ENCODE measurements at places on chromosomes 2 and 18.

DNA sequence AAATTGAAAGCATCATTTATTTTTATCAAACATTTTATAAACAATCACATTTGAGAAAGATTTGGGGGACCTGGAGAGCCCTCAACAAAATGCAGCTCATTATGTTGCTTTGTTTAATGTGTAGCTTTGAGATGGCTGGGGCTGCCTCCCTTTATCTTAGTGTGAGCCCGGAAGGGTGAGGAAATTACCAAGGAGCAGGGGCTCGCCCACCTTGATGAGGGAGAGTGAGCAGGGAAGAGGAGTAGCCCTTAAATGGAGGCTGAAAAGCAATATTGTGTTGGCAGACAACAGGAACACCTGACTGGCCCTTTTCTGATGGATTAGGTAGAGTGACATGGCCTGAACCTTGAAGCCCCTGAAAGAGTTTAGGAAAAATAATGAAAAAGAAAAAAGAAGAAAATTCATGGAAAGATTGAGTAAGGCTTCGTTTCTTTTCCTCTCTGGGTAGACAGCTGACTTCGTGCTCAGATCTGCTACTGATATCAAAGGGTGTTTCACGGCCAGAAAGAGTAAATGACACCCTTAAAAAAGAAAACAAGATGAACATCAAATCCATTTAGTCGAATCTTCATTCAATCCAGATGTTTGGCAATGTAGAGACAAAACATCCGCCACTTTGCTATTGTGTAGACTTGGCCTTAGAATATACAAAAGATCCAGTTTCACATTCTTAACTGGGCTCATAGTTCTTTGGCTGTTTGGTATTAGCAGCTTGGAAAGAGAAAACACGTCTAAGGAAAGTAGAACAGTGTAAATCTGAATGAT lies 206.5 kb upstream of the TCF4 start:
- DNase-seq = no peak

GRCh38 chr18:34048423-34048822 lies 176.3 kb downstream of the NOL4 start:
- no peak for DNase-seq

DNA sequence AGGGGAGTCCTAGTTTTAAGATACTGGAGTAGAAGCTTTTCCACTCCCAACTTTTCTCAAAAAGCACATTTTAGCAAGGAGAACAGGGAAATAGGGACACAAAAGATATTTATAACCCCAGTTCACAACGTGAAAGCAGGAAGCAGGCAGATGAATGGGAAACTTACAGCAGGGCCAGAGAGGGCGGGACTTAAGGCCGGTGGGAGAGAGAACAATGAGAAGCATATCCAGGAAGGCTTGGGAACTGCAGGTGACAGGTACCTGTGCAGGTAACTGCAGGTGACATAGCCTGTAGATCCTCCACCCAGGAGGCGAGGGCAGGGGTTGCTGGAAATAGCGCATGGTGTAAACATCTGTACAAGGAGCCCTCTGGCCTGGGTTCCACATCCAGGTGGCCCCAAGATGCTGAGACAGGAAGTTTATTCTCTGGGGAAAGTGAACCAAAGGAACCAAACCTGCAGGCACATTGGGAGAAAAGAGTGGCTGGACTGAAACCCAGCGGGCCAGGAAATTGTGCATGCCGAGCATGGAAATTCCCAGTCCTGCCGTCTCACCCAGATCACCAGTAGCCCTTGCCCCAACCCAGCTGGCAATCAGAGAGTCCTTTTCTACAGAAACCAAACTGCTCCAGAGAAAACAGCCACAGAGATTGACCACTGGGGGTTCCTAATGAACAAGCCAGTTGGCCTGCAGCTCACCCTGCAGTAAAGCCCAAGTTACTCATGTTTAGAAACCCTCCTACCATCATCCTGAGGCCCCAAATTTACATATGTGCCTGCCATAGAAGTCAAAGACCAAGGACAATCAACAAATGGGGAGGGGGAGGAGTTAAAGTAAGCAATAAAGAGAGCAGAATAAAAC lies 24.3 kb upstream of the COL6A3 start:
- DNase-seq = no peak

- DNase-seq = no peak
Measured at GRCh38 chr18:36461551-36461987, 164.1 kb downstream of the FHOD3 start.

- no peak for DNase-seq
Measured at GRCh38 chr2:102253753-102254150, 57.6 kb upstream of the IL1RL1 start.

GRCh38 chr2:182242609-182243008 lies 184.2 kb downstream of the PDE1A start:
- DNase-seq = no peak

DNA sequence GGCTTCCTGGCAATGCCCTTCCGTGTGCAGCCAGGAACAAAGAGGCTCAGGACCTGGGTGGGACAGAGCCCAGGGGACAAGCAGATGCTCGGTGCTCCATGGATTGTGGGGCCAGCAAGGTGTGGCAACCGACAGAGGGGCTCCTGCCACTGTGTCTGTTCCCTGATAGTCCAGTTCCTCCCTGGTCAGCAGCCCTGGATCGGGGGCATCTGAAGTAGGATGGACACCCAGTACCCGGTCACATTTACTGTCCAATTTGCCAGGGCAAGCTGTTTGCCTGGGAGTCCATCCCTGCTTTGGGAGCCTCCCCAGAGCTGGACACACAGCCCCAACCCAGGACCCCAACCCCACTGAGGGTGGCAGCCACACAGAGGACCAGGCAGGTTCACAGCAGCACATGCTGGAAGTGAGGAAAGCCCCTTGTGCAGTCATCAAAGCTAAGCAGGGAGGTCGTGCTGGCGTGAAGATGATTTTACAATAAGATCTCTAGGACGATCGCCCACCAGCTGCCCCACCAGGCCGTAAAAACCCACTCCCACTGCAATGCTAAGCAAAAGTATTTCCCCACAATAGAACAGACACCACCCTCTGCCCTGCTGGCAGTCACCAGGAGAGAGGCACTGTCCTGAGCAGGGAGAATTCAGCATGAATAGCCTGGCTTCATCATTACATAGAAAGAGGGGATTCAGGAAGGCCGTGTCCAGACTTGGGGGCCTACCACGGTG lies 141.7 kb downstream of the NDUFA10 start:
- no peak for DNase-seq

GRCh38 chr18:47415881-47416280 lies 164.4 kb upstream of the SKOR2 start:
- no peak for DNase-seq

GRCh38 chr18:74836296-74837139 lies 238.8 kb downstream of the ZNF407 start:
- DNase-seq = no peak

DNA sequence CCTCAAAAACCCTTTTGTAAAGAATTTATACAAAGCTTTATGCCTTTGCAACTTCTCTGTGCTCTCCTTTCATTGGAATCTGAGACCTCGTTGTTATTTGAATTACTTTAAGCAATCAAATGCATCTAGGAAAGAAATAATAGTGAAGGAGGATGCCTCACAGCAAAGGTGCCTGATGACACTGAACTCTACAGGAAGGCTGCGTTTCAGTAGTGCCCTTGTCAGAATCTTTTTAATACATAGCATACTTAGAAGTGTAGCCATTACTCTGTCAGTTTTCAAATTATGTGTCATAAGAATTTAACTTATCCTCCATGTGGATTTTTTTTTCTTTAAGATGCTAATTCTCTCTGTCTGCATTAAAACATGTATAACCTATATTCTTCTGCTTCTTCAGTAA lies 9.6 kb upstream of the LYPD6B start:
- no peak for DNase-seq

DNA sequence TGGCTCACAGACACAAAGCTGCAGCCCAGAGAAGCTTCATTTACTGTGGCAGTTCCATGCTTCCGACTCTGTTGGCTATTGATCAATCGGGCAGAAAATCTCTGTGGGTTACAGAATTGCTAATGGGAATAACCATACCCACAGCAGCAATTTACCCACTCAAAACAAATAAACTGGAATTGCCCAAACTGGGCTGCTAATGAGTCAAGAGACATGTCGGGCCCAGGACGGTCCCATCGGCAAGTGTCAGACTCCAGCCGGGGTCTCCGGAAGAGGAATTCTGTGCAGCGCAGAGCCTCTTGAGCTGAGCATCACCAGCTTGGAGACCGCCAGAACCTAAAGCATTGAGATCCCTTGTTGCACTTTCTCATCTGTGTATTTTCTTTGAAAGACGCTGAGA lies 67.8 kb downstream of the TMEM18 start:
- DNase-seq = no peak

- DNase-seq = no peak
Measured at GRCh38 chr2:70705160-70705850, 62.7 kb downstream of the ADD2 start.

- DNase-seq = no peak
Measured at GRCh38 chr2:23545396-23545795, 160.4 kb downstream of the KLHL29 start.
